ENCODE measurements at places on chromosomes 1 and 21. TPM values are rescaled to one million over a fixed set of nuclear protein-coding genes. Genes with fewer than 3 reads are reported as not detected.

GRCh38 chr21:43825242-43825935 lies 36.0 kb downstream of the RRP1 start:
- H3K27me3 ChIP-seq, result no peaks in the 10 kb centered on the region
- no peak overlapping the region for H3K4me3 ChIP-seq
- H3K36me3 ChIP-seq, result no peaks in the 10 kb centered on the region

- H3K36me3 ChIP-seq, result no peaks in the 10 kb centered on the region
- H3K27ac ChIP-seq, result no peak overlapping the region
- no peaks in the 10 kb centered on the region for H3K27me3 ChIP-seq
- no peak for DNase-seq
These were observed 393.6 kb downstream of the PTPRU start for GRCh38 chr1:29629814-29630516.

OR2M7 gene
- total RNA-seq, result not detected

DNA sequence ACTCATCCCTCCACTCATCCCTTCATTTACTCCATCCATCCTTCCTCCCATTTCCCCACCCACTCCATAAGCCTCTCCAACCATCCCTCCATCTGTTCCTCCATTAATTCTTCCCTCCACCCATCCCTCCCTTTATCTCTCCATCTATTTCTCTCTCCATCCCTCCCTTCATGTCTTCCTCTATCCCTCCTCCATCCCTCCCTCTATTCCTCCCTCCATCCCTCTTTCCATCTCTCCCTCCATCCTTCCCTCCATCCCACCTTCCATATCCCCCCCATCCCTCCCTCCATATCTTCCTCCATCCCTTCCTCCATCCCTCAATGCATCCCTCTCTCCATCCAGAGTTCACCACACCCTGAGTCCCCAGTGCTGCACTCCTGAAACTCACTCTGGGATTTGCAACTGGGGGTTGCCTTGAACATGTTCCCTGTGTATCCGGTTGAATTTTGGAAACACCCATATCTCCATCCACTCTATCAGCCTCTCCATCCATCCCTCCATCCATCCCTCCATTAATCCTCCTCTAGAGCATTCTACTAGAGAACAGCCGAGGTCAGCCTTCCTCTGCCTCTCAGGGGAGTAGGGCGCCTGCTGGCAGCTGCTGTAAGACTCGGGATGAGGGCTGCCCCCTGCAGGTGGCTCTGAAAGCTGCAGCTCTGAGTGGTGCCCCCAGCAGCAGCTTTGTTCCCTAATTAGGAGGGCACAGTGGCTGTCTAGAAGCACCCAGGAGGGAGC lies 39.4 kb downstream of the ABCG1 start:
- H3K36me3 ChIP-seq, result no peaks in the 10 kb centered on the region
- no peak overlapping the region for H3K4me3 ChIP-seq
- peak; percentile 78 for DNase-seq
- peaks cover 5% of the 10 kb centered on the region for H3K4me1 ChIP-seq

- H3K27ac ChIP-seq, result peak overlapping the region; percentile 49
- H3K36me3 ChIP-seq, result no peaks in the 10 kb centered on the region
- DNase-seq, result peak; percentile 65
- H3K4me1 ChIP-seq, result no peaks in the 10 kb centered on the region
- no peaks in the 10 kb centered on the region for H3K27me3 ChIP-seq
These were observed 759 bp downstream of the AHCTF1 start for GRCh38 chr1:246930830-246931548.

GPR25 gene
- not detected for total RNA-seq

MATN1 gene
- not detected for total RNA-seq

USP16 gene
- 17.6 TPM for total RNA-seq

DNA sequence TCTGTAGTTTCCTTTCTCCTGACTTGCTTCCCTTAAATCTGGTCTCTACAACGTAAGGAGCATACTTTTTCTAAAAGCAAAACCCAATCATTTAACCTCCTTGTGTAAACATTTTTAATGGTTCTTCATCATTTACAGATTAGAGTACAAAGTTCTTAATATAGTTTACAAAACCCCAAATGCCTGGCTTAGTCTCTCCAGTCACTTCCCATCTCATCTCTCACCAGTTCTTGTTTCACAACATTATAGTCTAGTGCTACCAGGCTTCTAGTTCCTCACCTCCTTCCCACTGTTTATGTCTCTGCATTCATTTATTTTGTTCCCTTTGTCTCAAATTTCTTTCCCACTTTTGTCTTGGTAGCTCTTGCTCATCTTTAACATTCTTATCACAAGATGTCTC lies 168.4 kb downstream of the FASLG start:
- no peaks in the 10 kb centered on the region for H3K36me3 ChIP-seq
- no peaks in the 10 kb centered on the region for H3K4me1 ChIP-seq
- H3K4me3 ChIP-seq, result no peak overlapping the region
- DNase-seq, result no peak
- no peak overlapping the region for H3K27ac ChIP-seq
- no peaks in the 10 kb centered on the region for H3K27me3 ChIP-seq

CA6 gene
- not detected for total RNA-seq

DNA sequence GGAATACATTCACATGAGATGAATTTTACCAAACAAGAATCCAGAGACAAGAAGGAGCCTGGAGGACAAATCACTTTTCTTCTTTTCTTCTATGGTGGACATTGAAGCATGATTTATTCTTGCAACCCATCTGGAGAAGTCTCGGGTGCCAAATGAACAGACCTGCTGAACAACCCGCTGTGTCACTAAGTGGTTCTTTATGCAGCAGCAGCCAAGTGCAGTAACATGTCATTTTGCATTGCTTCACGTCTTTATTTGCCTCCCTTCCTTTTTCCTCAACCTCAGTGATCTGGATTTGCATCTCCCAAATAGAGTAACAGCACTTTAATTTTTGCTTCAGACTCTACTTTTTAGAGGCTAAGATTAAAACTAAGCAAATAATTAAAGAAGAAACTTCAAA lies 50.0 kb upstream of the TENT5C start:
- no peak overlapping the region for H3K4me3 ChIP-seq
- no peaks in the 10 kb centered on the region for H3K36me3 ChIP-seq
- H3K27ac ChIP-seq, result no peak overlapping the region
- no peak for DNase-seq
- H3K27me3 ChIP-seq, result no peaks in the 10 kb centered on the region

GRCh38 chr1:6080469-6080868 lies 34.8 kb downstream of the KCNAB2 start:
- H3K27me3 ChIP-seq, result no peaks in the 10 kb centered on the region
- no peak overlapping the region for H3K4me3 ChIP-seq
- no peak overlapping the region for H3K27ac ChIP-seq
- no peaks in the 10 kb centered on the region for H3K4me1 ChIP-seq

DNA sequence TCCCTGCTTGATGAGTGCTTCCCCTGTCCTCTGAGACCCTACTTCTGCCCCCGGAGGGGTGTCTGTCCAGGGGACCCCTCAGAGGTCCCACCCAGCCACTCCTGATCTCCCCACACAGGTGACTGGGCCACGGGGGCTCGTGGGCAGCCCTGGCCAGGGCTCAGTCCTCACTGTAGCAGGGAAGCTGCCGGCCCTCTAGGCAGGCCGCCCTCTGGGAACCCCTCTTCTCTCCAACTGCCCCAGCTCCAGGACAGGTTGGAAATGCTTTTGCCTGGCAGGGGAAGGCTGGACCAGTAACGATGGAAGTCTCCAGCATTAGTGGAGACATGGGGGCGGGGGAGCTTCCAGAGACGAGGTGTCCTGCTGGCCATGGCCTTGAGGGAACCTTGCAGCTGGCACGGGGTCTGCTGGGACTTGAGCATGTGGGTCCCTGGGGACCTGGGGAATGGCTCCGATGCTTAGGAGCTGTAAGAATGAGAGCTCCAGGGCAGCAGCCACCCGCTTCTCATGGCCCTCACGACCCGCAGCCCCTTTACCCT lies 3.1 kb upstream of the FNDC10 start:
- H3K4me1 ChIP-seq, result peaks cover under 1% of the 10 kb centered on the region
- no peak for DNase-seq
- H3K4me3 ChIP-seq, result no peak overlapping the region
- H3K36me3 ChIP-seq, result no peaks in the 10 kb centered on the region
- H3K27me3 ChIP-seq, result no peaks in the 10 kb centered on the region

DNA sequence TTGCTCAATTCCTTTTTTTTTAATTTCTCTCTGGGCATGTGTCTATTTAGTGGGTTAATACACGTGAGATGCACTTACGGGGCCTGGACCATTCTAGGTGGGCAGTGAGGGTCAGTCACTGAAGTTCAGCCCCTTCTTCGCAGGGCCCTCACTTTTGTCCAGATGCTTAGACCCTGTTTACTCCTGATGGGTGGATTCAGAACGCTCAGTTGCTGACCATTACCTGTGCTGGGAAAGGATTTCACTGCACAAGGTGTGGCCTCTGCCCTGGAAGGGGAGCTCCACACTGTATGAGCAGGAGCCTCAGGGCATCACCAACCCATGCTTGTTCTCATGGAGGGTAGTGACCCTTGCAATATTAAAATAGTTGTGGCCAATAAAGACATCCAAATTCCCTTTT lies 4.5 kb downstream of the PRAMEF12 start:
- no peaks in the 10 kb centered on the region for H3K36me3 ChIP-seq
- no peaks in the 10 kb centered on the region for H3K27me3 ChIP-seq
- no peak overlapping the region for H3K4me3 ChIP-seq
- no peak overlapping the region for H3K27ac ChIP-seq

DNA sequence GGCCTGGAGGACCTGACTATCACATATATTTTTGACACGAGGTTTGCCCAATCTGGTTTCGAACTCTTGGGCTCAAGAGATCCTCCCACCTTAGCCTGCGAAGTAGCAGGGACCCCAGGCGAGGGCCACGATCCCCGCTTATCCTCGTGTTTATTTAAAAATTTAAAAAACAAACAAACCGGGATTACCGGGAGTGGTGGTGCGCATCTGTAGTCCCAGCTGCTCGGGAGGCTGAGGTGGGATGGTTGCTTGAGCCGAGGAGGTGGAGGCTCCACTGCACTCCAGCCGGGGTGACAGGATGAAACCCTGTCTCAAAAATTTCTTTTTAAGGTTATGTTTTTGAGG lies 452 bp upstream of the EXOSC10 start:
- H3K36me3 ChIP-seq, result no peaks in the 10 kb centered on the region
- H3K4me1 ChIP-seq, result peaks cover 10% of the 10 kb centered on the region
- H3K4me3 ChIP-seq, result peak overlapping the region; percentile 98
- H3K27ac ChIP-seq, result no peak overlapping the region

GRCh38 chr1:148263906-148264255 lies 111.8 kb upstream of the NBPF11 start:
- no peak overlapping the region for H3K27ac ChIP-seq
- no peaks in the 10 kb centered on the region for H3K4me1 ChIP-seq
- no peaks in the 10 kb centered on the region for H3K27me3 ChIP-seq
- H3K36me3 ChIP-seq, result no peaks in the 10 kb centered on the region
- no peak for DNase-seq
- H3K4me3 ChIP-seq, result no peak overlapping the region

- H3K4me1 ChIP-seq, result no peaks in the 10 kb centered on the region
- no peak for DNase-seq
- H3K4me3 ChIP-seq, result no peak overlapping the region
- H3K27ac ChIP-seq, result no peak overlapping the region
These were observed 53.2 kb downstream of the CHML start for GRCh38 chr1:241586905-241587512.

GRCh38 chr1:43232482-43232881 lies 37.3 kb upstream of the TMEM125 start:
- no peak for DNase-seq
- no peaks in the 10 kb centered on the region for H3K36me3 ChIP-seq
- no peak overlapping the region for H3K4me3 ChIP-seq
- no peaks in the 10 kb centered on the region for H3K4me1 ChIP-seq
- no peak overlapping the region for H3K27ac ChIP-seq

DNA sequence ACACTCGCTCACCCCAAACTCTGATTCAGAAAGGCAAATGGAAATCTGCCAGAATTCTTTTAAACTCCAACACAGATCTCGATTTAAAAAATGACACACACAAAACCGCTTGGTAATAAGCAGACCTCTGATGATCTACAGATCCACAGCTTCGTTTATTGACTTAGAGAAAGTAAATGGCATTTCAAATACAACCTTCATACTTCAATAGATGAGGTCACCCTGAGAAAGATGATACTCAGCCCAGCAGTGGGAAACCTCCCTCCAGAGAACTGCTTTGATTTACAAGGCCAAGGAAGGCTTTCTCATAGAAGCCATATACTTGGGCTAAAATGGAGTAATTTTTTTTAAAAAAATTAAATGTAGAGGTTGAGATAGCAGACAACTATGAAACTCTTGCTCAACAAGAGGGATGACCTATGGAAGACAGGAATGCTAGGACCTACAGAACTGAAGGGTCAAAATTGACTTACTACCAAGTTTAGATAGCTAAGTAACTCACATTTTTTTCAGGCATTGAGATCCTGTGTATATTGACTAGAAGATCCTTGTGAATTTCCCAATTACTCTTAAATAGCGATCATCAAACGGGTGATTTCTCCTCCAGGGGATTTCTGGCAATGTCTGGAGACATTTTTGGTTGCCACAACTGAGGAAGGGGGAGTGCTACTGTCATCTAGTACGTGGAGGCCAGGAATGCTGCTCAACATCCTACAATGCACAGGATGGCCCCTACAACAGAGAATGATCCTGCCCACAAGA lies 143.9 kb downstream of the CLIC6 start:
- no peaks in the 10 kb centered on the region for H3K27me3 ChIP-seq
- DNase-seq, result no peak
- H3K4me1 ChIP-seq, result no peaks in the 10 kb centered on the region

- H3K4me3 ChIP-seq, result no peak overlapping the region
- DNase-seq, result no peak
- H3K27ac ChIP-seq, result no peak overlapping the region
- H3K36me3 ChIP-seq, result no peaks in the 10 kb centered on the region
- peaks cover 3% of the 10 kb centered on the region for H3K4me1 ChIP-seq
These were observed 43.2 kb downstream of the GJA5 start for GRCh38 chr1:147717051-147717705.

DNA sequence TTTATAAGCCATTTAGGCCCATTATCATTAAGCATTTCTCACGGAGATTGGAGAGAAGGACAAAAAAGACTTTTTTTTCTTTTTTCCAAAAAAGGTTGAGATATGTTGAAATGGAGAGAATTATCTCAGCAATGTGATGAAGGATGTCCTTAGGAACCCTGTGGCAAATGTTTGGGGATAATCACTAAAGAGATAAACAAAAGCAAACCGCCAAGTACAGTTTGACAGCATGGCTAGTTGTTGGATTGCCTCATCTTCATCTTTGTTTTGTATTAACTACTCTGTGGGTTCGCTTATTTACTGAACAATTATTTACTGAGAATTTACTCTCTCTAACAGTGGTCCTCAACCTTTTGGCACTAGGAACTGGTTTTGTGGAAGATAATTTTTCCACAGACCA lies 97.4 kb upstream of the HP1BP3 start:
- H3K4me3 ChIP-seq, result no peak overlapping the region
- H3K4me1 ChIP-seq, result no peaks in the 10 kb centered on the region
- no peaks in the 10 kb centered on the region for H3K27me3 ChIP-seq
- H3K27ac ChIP-seq, result no peak overlapping the region
- no peak for DNase-seq

ZSWIM5 gene
- total RNA-seq, result 2.4 TPM

GRCh38 chr21:46477765-46478164 lies 19.1 kb downstream of the DIP2A start:
- DNase-seq, result no peak
- H3K4me1 ChIP-seq, result peaks cover 8% of the 10 kb centered on the region
- no peaks in the 10 kb centered on the region for H3K36me3 ChIP-seq
- H3K27ac ChIP-seq, result no peak overlapping the region
- no peaks in the 10 kb centered on the region for H3K27me3 ChIP-seq
- H3K4me3 ChIP-seq, result no peak overlapping the region
